ENCODE measurements at places on chromosomes 4 and X.
A peak's percentile ranks its signal among the peaks of the same experiment; 100 is the strongest.

DNA sequence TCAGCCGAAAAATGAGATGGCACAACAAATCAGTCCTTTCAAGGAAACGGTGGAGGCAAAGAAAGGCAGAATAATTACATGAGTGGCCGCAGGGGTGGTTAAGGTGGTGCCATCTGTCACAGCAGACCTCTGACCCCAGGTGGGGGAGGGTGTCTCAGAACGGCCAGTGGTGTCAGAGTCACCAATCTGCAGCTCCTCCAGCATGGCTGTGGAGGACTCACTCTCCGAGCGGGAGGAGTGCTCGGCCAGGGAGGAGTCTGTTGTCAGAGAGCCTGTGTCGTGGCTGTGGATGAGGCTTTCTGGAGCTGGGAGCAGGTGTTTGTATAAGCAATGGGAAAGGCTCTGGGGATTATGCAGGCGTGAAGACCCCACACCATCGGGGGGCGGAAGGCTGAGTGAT lies 130.3 kb upstream of the PDLIM3 start:
- DNase-seq = no peak

GRCh38 chrX:109347632-109348031 lies 134.3 kb downstream of the GUCY2F start:
- peak; percentile 93 for DNase-seq

GRCh38 chrX:151722241-151722846 lies 6.5 kb downstream of the FATE1 start:
- peak; percentile 5 for DNase-seq

DNA sequence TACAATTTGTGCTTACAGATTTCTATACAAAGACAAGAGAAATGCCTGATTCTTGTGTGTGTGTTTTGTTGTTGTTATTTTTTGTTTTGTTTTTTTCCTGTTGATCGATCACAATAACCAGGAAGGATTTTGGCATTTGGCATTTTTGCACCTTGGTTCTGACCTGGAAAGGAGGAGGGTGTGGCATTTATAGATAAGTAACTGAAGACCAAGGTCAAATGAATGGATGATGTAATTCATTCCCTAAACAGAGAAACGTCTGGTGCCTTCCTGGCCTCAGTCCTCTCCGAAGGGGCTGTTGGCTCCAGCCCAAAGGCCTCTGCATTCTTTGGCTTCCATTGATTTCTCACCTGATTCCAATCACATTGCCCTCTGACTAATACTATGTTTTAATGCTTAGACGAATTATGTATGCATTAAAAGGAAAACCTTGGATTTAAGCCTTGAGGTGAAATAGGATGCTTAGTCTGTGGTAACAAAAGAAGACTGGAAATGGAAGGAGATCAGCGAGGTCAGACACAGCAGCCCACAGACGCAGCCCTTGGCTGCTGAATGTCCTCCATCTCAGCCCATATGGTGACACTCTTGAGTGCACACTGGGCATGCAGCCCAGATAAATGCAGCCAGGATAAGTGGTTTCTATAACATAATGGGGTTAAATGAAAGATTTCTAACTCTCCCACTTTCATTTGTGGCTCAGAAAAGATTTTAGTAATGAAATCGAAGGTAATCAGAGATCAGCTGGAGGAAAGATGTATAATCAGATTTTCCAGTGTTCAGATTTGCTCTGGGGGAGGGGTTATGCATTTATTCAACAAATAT lies 60.5 kb upstream of the TRIM2 start:
- DNase-seq = peak; percentile 69

DNA sequence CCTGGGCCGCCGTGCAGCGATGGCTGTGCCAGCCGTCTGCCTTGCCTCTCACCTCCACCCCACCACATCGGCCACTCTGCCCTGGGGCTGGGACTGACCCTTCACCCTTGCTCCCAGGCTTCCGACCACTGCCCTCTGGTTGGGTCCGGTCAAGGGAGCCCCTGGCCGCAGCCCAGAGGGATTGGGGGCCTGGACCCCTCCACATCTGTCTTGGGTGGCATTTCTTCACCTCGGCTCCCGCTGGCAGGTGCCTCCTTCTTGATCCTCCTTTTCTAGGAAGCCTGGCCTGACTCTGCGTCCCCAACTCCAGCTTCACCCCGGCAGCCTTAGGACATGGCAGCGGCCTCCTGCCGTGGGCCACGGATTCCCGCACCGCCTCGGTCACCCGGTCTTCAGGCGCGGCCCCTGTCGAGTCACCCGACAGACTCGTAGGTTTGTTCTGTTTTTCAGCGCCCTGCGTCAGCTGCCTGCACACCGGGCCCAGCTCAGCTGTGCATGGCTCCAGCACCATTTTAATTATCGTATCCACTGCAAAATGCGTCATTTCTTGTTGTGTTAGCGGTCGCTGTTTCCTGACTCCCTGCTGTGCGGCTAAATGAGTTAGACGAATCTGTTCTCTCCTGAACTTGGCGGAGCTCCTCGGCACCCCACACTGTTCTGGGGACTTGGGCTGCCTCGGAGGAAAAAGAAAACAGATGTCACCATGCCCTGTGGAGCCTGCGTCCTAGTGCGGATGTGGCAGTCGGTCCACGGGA lies 124.0 kb downstream of the FAM53A start:
- no peak for DNase-seq

DNA sequence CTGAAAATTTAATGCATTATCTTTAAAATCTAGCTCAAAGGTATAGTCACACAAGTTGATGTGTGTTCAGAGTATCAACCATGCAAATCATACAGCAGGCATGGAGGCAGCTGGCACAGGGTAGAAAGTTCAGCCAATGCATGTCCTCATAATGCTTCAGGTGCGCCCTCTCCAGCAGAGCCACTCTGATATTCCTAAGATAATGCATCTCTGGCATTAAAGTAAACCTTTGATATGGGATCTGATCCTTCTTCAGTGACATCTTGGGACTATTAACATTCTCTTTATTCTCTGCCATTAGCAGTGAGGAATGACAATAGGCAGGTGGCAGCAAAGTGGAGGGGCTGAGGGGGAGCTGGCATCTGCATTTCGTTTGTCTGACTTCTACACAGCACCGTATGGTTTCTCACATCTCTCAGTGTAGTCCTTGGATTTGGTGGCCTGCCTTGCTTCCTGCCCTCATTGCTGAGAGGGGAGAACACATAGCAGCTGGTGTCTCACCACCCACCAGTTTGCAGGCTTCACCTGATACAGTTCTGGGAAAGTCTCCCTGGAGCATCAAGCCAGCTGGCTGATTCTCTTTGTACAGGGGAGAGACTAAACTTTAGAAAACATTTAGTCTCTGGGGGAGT lies 168.7 kb upstream of the TBC1D9 start:
- no peak for DNase-seq

DNA sequence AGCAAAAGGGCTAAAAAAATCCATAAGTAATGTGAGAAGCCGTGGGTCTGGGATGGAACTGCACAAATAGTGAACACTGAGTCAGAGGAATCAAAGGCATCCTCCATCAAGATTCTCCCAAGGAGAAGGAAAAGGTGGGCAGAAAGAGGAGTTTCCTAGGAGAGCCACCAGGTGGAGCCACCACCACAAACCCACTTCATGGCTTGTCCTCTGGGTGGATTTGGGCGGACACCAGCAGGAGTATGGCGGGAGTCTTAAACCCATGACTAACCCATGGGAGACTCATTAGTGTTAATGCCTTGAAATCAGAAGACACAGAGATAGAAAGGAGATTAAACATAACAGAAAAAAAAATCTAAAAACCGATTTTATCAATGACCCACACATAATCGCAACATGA lies 147.7 kb downstream of the SH3KBP1 start:
- peak; percentile 23 for DNase-seq

DNA sequence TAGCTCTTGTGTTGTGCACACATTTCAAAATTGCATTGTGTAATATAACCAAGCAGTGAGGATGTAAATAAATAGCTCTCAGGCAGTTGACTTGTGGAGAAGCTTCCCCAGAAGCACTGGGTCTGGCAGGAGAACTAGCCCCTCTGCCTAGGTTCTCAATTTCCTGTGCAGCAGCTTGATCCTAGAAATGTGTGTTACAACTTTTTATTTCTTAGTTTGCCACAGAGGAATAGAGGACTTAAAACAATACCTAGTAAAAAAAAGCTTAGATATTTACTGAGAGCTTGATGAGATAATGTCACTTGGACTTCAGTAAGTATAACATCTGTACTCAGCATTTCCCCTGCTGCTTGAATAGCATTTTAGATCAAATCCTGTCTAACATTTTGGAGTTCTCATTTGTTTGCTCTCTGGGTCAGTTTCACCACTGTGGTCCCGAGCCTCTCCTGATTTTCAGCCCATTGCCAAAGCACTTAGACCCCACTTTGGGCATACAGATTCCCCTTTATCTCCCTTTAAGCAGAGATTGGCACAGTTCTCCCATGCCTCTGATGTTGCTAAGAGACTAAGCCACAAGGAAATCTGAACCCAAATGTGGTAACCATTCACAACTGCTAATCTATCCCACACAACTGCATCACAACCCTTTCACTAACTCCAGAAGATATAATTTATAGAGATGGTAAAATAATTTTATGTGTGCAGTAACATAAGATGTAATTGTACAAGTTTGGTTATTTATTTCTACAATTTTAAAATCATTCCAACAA lies 98.2 kb upstream of the NRK start:
- DNase-seq = no peak

- DNase-seq = no peak
These were observed 711.0 kb downstream of the RPA4 start for GRCh38 chrX:97594646-97595224.

DNA sequence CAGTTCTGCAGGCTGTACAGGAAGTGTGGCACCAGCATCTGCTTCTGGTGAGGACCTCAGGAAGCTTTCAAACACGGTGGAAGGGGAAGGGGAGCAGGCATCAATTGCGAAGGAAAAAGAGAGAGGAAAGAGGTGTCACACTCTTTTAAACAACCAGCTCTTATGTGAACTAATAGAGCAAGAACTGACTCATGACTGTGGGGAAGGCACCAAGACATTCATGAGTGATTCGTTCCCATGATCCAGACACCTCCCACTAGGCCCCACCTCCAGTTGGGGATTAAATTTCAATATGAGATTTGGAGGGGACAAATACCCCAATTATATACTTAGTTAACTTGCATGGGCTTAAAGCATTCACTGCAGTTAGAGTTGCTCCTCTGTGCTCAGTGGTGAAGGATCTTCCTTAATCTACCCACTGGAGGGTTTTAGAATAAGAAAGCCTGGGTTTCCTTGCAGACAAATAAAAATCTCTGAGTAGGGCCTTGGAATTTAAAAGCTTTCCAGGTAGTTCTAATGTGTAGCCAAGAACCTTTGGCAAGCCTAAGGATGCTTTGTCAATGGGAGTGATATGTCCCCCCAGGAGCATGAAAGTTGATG lies 60.0 kb downstream of the SYNPO2 start:
- no peak for DNase-seq

DNA sequence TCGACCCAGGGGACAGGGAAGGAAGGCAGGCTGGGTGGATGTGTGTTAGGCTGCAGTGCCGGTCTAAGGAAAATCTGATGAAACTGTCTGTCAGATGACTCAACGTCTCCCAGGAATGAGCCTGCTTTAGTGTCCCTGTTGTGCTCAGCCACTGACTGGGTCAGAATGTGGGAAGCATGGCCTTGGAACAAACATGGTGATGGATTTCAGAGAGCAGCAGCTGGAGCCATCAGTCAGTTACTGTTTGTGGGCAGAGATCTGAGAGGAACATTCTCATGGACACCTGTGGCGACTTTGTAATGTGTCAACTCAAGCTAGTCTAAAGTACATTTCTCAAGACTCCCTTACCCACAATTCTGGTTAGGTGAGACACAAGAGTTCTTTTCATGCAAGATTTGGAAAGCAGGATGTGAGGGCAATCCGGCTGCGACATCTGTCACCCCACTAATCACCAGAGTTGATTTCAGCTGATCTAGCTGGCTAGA lies 63.2 kb downstream of the ANAPC10 start:
- peak; percentile 39 for DNase-seq

GRCh38 chr4:6229095-6229494 lies 28.7 kb upstream of the JAKMIP1 start:
- DNase-seq = no peak

GRCh38 chrX:17692709-17693346 lies 44.5 kb upstream of the SCML1 start:
- DNase-seq = no peak

GRCh38 chrX:23900220-23900797 lies 7.4 kb downstream of the APOO start:
- no peak for DNase-seq

- DNase-seq = peak; percentile 44
These were observed 12.5 kb downstream of the RFC1 start for GRCh38 chr4:39353478-39354253.

DNA sequence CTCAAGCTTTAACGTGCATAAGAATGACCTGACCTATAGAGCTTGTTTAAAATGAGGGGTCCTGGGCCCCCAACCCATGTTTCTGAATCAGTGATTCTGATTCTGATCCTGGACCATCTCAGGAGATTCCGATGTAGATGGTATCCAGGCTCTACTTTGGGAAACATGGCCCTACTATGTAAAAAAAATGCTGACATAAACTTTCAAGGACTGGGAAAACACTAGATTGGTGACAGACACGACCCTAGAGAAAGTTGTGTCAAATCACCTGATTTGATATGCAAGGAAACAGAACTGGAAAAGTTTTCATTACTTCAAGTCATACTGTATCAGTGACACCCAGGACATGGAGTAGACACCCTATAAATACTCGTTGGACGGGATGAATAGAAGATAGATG lies 328.5 kb downstream of the HNRNPD start:
- no peak for DNase-seq

GRCh38 chr4:174260099-174260498 lies 23.4 kb downstream of the FBXO8 start:
- peak; percentile 55 for DNase-seq

DNA sequence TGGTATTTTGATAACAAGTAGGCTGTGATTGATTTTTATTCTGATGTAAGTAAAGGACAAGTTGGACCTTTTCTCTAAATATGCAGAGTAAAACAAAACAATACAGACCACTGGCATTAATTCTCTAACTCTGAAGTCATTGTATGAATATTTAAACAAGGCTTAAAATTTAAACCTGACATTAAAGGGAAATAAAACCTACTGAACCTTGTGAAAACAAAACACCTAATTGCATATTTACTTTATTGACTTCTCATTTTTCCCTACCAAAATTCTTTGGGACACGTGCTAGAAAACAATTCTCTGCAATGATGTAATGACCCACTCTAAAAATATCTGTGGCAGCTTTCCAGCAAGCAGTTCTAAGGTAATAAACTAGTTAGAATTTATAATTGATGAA lies 369.7 kb upstream of the TRAM1L1 start:
- no peak for DNase-seq

DNA sequence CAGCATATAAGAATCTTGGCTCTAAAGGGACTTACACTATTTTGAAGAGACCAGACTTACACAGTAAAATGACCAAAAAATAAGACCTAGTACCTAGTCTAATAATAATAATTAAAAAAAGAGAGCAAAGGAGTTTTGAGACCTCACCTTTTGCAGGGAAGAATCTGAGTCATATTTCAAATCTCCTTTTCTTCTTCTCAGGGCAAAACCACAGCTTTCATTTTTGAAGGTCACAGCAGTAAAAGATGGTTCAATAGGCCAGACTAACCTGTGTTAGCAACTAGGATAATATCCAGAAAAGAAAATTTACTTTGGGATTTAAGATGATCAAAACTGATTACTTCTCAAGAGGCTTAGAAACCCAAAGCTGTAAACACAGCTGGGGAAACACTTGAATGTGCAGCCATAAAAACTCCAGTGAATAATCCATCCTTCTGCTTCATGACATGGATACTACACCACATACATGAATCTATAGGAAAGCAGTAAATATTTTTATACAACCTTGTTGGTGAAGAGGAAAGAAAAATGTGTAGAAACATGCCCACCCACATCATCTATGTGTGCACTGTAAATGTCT lies 25.9 kb upstream of the LNX1 start:
- no peak for DNase-seq

GRCh38 chrX:42732506-42732905 lies 45.5 kb downstream of the PPP1R2C start:
- DNase-seq = no peak

- no peak for DNase-seq
These were observed 187.0 kb downstream of the AFAP1 start for GRCh38 chr4:7752649-7753048.
